ENCODE measurements at places on chromosomes 6 and 20.

GRCh38 chr20:25015986-25016385, 23.4 kb upstream of the APMAP start:
- DNase-seq: no peak

DNA sequence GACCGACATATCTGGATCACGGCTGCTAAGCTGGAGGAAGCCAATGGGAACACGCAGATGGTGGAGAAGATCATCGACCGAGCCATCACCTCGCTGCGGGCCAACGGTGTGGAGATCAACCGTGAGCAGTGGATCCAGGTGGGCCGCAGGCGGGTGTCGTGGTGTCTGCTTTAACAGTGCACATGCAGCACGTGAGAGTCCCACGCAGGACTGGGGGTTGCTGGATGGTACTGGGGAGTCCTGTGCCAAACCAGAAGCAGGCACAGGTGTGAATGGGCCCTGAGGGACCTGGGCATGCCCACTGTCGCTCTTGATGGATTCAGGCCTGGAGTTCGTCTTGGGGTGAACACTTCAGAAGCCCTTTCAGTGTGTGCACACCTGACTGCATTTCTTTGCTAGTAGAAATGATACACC, 24.6 kb upstream of the C20orf204 start:
- no peak for DNase-seq

- DNase-seq: no peak
Observed at GRCh38 chr20:33719277-33719988, 677 bp downstream of the PXMP4 start.

GRCh38 chr20:40279390-40279789, 409.6 kb downstream of the MAFB start:
- DNase-seq: peak; percentile 86

- DNase-seq: no peak
Observed at GRCh38 chr6:157201083-157201482, 122.2 kb downstream of the TMEM242 start.

DNA sequence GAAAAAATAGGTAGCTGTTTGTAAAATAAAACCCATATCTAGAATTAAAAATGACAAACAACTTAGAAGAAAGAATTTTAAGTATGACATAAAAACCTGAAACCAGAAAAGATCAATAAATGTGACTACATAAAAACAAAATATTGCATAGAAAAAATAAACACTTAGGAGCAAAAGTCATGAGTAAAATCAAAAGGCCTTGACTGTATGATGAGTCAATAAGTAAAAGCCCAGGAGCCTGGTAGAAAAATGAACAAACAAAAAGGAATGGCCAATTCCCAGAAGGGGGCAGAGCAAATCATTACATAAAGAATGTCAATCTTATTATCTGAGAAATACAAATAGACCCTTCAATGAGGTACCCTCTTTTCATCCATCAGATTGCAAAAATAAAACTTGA, 20.7 kb upstream of the ENPP1 start:
- no peak for DNase-seq

- no peak for DNase-seq
Observed at GRCh38 chr6:38815250-38815649, 100.1 kb downstream of the DNAH8 start.

GRCh38 chr6:109045493-109045892, 49.2 kb downstream of the SESN1 start:
- DNase-seq: no peak

DNA sequence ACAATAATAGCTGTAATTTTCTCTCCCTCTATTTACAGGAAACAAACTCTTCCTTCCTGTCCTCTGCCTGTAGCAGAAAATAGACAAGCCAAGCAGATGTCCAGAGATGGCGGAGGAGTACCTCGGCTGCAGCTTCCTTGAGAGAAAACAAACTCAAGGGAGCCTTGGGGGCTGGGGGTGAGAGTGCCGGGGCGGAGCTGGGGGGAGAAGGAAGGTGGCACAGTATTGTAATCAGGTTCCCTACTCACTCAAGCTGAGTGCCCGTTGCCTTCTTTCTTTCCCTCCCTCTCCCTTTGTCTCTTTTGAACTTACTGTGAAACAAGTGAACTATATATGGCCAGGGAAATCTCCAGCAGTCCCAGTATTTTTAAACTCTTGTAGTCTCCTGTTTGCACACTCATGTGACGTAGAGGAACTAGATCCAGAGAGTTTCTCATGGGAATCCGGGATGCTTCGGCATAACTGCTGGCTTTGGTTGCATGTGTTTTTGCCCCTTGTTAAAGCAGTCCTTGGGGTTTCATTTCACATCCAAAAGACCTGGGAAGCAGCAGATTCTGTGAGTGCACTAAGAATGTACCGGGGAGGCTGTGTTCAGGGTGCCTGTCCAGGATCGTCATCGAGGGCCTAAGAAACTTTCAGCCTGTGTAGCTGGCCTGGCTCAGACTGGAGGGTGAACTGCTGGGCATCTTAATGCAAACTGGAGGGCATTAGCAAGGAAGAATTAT, 44.6 kb upstream of the HDDC2 start:
- DNase-seq: no peak

- no peak for DNase-seq
Observed at GRCh38 chr20:55488593-55488992, 516.7 kb downstream of the CBLN4 start.

- no peak for DNase-seq
Observed at GRCh38 chr20:45452772-45453691, 16.5 kb upstream of the WFDC2 start.

- DNase-seq: no peak
Observed at GRCh38 chr6:156347656-156348055, 429.5 kb upstream of the ARID1B start.

- no peak for DNase-seq
Observed at GRCh38 chr20:58697201-58697866, 4.7 kb downstream of the NPEPL1 start.

DNA sequence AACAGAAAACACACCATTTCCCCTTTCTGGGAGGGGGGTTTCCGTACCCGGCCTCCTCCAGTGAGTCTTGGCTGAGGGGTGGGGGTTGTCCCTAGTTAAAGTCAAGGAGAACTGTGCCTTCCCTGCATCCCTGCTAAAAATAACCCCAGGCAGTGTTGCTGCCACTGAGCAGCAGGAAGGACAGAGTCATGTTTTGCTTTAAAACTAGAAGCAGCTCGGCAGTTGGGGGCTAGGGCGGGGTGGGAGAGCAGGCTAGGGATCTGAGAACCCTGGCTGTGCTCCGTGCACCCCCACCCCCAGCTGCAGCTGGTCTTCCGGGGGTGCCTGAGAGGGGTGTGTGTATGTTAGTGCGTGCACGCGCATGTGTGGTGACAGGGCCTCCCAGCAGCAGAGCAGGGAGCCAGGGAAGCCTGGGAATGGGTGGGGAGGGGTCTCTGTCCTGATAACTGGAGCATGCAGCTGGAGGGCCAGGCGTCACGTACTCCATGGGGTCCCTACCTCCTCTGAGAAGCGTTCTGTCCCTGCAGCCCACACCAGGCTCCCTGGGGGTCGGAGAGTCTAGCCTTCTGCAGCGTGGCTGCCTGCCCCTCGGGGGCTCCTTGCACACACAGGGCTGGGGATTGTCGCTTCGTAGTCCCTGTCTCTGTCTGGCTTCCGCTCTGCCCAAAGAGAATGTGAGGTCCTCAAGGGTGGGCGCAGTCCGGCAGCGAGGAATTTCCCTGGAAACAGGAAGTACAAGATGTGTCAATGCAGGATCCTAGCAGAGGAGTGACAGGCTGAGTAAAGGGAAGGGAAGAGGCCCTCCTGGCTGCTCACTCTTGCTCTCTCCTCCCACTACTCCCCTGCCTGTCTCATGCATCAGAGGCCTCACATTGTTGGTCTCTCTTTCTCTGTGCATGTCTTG, 16.8 kb upstream of the ARMC12 start:
- peak; percentile 42 for DNase-seq

GRCh38 chr6:34696189-34696738, 303 bp downstream of the ILRUN start:
- peak; percentile 47 for DNase-seq

DNA sequence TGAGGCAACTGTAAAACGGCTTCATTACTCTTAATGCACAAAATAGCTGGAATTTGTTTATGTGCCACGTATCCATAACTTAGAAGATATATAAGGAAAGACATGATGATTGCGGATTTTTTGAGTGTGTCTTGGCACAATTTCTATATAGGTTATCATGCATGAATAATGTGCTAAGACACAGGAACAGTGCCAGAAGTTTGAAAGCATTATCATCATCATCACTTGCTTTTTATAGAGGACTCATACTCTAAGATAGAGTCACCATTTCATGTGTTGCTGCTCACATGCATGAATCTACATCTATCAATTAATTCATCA, 113.4 kb downstream of the ELOVL4 start:
- DNase-seq: no peak

DNA sequence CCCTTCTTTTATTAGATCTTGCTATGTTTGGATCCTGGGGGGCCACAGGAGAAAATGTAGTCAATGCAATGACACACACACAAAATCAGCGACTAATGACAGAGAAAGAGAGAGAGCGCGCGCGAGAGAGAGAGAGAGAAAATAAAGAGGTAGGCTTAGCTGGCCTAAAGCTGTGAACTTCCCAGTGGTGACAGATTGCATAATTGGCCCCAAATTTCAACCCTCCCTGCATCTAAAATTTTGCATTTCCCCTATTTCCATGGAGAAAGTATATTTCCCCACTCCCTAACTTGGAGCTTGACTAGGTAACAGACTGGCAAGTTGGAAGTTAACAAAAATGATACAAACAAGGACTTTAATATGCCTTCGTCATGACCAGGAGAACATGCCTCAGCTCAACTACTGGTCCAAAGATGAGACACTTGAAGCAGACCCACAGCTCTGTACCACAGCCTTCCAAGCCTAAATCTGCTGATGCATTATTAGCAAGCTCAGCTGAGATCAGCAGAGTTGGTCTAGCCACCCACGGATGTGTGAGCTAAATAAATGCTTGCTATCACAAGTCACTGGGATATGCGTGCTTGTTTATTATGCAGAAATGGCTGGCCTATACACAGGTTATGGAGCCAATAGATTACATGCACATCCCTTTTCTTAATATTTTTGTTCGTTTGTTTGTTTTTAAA, 118.1 kb upstream of the PRDM1 start:
- DNase-seq: no peak

DNA sequence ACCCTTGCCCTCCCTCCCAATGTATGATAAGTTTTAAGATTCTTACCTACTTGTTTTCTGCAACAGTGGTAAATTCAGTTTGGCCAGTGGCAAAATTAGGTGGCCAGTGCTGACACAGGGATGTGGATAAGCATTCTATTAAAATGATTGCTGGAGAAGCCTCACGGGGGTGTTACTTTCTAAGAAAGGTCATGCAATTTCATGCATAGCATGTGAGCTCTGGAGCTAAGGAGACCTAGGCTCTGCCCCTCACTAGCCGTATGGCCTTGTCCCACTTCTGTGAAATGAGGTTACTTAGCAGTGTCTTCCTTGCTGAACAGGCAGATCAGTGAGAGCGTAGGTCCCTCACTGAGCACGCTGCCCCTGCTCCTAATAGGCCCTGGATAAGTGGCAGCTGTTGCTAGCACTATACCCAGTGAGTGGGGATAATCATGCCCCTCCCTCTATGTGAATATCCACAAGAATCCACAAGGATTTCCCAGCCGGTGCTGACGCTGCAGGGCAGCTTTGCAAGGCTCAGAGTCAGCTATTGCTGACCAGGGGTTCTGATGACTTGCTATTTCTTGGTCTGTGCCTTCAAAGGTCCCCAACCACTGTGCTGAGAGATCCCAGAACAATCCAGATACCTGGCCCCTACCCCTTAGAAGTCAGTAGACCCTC, 86.5 kb upstream of the MRPS10 start:
- peak; percentile 68 for DNase-seq

GRCh38 chr20:62475772-62476055, at the start of gene GATA5:
Gene GATA5, minus strand, starts transcription at chr20:62475995. Its CDS starts 474 bp downstream, at chr20:62475521.
- DNase-seq: no peak

DNA sequence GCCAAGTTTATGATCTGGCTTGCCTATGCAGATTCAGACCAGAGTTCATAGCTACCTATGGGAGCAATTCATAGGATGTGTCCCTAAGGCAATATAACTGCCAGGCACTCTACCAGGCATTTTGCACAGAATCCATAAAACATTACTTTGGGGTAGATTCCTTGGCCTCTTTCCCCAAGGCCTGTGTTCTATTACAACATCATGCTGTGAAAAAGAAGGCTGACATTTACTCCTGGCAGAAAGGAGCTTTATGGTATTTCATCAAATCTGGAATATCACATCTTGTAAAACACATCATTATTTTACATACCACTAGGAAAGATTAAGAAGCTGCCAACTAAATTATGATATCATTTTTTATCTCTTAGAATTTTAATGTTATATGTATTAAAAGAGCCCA, 287.0 kb upstream of the MARCKS start:
- peak; percentile 40 for DNase-seq

DNA sequence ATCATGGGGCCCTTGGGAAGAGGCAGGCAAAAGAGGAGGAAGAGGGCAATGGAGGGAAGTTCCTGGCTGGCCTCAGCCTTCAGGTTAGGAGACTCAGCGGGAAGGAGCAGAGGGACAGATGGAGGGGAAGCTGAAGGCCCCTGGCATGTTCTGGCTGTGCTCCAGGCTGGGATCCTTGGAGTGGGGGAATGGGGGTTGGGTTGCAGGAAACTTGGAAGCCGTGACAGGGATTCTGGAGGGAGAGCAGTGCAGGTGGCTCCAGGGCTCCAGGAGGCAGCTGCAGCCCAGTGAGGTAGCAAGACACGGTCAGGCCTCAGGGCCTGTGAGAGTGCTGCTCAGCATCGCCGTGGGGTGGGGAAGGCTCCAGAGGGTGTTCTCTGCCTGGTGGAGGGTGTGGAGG, 64.6 kb upstream of the SCP2D1 start:
- DNase-seq: no peak

- peak; percentile 97 for DNase-seq
Observed at GRCh38 chr6:140051521-140052512, 677.4 kb upstream of the CITED2 start.

DNA sequence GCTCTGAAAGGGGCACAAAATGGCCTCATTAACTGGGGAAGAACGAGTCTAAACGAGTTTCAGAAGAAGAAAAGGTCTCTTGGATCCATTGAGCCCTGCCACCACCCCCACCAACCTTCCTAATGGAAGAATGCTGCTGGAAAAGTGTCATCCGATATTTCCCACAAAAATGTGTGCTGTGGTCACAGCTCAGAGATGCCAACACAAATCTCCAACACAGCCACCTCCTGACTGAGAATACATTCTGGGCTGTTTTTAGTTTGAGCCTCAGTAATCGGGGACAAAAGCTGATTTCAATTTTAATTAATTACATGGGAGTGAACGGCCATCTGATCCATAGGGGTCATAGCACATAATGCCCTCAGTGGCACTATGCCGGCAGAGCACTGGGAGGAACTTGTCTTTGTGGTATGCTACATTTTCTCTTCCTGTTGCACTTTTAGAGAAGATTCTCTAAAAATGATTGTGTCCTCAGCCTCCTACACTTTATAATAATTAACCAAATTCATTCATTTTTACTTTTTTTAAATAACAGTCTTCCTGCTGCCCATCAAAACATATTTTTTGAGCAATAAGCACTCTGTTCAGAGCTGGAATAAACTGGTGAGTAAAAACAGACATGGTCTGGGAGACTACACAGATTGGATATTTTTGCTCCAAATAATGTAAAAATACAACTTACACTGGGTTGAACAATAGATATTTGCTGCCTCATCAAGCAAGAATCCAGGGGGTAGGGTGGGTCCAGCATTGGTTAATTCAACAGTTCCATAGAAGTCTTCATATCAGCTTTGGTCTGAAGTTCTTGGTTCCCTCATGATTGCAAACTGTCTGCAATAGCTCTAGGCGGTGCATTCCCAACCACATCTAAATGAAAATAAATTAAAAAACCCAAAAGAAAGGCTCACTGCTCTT, 143.6 kb upstream of the TMEM170B start:
- no peak for DNase-seq

GRCh38 chr6:137494281-137494987, at the start of gene OLIG3:
Gene OLIG3, minus strand, starts transcription at chr6:137494394. Its CDS starts 224 bp downstream, at chr6:137494170.
- DNase-seq: no peak

Data from fibroblast of villous mesenchyme (primary cell).